Bronchial epithelial cell (primary cell): ENCODE measurements at places on chromosomes 7 and 10.

DNA sequence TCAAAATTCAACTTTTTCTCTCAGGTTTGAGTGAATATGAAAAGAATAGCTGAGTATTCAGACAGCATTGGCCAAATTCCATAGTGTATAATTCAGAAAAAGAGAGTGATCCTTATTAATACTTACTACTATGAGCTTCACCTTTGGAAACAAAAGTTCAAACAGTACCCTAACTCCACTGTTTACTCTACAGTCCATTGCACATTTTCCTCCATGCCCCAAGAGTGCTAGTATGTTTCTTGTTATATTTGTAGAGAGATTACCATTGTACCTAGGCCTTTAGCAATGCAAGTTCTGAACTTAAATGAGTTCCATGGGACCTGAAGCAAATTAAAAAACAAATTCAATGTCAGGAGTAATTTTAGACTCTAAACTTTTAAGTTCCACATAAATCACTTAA is 48.1 kb downstream of the MAGI2 start:
- DNase-seq: no peak

DNA sequence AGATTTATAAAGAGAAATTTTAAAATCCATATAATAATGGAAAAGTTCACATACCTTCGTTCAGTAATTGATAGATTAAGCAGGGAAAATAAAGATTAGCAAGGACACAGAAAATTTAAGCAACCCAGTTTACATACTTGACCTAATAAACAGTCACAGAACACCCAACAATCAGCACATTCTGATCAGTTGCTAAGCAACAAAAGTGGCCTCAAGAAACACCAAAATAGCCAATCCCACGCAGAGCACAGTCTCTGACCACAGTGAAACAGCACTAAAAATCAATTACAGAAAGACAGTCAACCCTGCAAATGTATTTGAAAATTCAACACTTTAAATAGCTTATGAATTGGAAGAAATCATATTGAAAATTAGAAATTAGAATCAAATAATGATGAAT is 39.3 kb upstream of the DRGX start:
- DNase-seq: no peak

GRCh38 chr10:114278140-114278883 is 39.3 kb downstream of the VWA2 start:
- no peak for DNase-seq

DNA sequence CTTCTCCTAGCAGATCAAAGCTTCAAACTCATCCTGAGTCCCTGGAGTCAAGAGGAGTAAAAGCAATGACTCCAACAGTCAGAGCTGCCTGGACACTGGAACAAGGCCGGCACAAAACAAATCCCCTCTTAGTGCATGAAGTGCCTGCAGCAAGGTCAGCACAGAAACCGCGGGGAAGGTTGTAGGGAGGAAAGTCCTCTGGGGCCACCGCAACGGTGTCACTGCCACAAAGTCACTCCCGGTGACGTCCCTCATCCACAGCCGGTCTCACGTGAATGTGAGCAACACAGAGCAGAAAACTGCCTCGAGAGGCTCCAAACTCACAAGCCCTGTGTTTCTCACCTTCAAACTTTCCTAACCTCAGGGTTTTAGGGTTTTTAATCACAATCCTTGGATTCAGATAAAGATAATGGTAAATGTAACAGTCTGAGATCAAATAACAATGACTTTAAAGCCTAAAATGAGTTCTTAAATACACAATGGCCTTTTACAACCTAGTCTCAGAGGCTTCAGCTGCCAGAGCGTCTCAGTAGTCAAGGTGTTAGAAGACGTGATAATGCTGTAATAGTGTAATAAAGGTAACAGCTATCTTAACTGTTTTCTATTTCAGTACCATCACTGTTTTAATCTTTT is 274.3 kb downstream of the ZMYND11 start:
- DNase-seq: no peak

DNA sequence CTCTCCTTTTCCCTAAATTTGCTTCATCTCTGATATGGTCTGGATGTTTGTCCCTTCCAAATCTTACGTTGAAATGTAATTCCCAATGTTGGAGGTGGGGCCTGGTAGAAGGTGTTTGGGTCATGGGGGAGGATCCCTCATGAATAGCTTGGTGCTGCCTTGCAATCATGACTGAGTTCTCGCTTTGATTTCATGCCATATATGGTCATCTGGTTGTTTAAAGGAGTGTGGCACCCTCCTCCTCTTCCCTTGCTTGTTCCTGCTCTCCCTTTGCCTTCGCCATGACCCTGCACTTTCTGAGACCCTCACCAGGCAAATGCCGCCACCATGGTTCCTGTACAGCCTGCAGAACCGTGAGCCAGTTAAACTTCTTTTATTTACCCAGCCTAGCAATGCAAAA is 14.5 kb downstream of the NOBOX start:
- DNase-seq: no peak

- peak; percentile 67 for DNase-seq
These were observed 22.4 kb upstream of the IFIT2 start for GRCh38 chr10:89279421-89279869.

- no peak for DNase-seq
These were observed 23.1 kb upstream of the MACC1 start for GRCh38 chr7:20240080-20240926.

GRCh38 chr7:2036786-2037185 is 196.0 kb downstream of the MAD1L1 start:
- DNase-seq: no peak

DNA sequence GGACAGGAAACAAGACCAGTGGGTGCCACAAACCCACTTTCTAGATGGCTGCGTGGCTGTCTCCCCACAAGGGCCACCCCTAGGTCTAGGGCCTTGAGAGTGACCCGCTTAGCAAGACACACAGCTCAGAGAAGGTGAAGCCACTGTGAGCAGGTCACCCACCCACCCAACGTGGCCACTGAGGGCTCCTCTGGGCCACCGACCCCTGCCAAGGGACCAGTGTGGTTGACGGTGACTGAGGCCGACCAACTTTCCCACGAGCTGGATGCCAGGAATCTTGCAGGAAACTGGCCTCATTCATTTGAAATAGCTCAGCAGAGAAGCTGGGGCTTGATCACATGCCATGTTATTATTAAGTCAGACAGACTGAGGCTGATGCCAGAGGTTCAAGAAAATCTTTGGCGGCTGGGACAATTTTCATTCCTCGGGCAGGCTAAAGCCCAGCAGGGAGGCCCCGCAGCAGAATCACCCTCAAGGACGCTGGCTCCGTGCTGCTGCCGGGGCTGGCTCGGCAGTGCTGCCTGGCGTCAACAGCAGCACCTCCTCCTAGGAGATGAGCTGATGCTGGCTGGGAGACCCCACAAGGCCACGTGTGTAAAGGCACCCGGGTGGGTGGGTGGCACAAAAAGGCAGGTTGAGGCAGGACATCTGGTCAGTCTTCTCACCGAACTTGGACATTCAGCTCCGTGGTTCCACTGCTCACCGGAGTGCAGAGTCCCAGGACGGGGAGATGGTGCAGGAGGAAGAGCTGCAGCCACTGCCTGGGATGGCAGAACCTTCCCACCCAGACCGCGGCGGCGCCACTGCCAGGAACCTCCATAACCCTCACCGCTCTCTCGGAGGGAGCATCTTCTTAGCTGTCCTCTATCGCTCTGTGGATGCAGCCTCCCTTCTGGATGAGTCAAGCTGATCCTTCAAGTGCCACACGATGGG is 57.8 kb downstream of the ZRANB1 start:
- DNase-seq: no peak

DNA sequence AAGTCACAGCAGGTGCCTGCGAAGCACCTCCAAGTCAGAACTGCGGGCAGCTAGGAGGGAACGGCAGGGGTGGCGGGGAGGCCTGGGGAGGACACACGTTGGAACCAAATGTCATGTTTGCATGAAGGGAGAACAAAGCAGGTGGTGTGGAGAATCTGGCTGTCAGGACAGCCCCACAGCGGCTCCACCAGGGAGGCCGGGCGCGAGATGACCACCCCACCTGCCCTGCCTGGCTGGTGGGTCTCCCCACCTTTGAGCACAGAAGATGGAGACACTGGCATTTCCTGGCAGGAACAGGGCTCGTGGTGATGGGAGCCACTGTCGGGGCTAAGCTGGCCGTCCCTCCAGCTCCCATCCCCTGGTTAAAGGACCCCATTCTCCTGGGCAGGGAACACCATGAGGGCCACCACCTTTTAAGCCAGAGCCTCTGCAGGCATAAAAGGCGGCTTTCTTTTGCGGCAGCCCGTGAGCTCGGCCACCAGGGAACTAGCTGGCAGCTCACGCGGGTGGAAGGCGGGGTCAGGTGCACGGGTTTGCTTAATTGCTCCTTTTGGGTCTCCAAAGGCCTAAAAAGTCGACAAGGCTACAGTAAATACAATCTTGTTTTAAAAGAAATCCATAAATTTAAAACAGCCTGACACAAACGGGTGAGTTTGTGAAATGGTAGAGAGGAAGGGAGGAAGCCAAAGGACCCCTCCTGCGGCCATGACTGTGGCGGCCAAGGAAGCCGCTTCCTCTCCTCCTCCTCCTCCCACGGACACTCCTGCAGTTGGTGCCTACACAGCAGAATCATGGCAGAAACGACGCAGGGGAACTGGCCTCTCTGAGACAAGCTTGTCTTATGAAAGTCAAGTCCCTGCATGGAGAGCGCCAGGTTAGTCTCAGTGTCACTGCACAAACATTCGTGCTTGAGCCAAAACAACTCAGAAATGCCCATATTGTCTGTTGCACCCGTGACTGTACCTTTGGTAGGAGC is 213.8 kb downstream of the DNAJB6 start:
- DNase-seq: no peak

- no peak for DNase-seq
These were observed 83.4 kb upstream of the ANLN start for GRCh38 chr7:36306222-36306621.

DNA sequence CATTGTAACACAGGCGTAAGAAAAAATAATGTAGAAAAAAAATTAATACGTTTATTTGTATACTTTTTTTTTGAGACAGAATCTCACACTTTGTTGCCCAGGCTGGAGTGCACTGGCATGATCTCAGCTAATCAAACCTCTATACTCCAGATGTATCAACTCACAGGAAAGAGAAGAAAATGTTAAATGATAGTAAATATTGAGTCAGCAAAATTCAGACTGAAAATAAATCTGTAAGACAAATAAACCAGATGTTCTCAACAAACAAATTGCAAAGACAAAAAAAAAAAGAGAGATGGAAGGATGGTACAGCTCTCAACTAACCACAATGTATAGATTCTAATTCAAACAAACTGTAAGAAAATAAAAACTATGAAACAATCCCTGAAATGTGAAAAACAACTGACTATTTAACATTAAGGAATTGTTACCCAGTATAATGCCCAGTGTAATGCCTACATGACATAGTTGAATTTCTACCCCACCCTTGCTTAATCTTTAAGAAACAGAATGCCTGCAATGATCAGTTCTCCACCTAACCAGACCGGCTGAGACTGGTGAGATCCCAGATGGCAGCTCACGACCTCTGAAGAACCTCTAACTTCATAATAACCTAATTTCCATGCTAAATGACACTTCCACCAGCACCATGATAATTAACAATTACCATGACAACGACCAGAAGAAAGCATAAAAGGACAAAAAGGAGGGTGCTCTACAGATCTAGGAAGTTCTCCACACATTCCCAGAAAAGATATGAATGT is 272.0 kb upstream of the GNAI1 start:
- DNase-seq: no peak

- no peak for DNase-seq
These were observed 5.3 kb downstream of the CALCR start for GRCh38 chr7:93569189-93569588.

- DNase-seq: no peak
These were observed 87.1 kb upstream of the CDC14C start for GRCh38 chr7:48837266-48837665.

DNA sequence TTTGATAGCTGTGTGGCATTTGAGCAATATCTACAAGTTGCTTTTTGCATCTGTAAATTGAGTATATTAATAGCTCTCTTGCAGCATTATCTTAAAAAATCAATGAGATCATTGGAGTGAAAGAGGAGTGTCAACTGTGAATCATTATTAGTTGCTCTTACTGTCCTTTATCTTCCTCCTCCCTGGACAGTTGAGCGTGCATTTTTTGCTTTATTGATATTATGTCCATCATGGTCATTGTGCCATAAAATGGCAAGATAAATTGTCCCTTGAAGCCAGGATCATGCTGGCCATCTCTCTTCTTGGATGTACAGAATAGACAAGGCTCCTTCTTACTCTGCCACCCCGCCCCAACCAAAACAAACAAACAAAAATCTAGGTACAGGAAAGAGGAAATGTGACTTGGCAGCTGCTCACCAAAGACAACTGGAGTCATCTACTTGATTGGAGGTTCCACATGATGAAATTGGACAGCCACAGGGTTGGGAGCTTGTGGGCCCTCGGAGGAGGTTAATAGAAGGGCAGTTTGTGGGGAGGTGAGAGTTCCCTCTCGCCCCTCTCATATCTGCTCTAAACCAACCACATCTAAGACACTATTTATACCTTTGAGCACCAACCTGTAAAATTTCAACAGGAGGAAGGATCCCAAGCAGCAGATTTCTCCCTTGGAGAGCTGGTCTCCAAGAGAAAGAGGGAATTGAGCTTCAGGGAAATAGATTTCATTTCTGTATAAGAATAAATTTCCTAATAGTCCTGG is 252.7 kb downstream of the SKIDA1 start:
- DNase-seq: peak; percentile 55

- DNase-seq: peak; percentile 55
These were observed 647 bp upstream of the NACAD start for GRCh38 chr7:45089341-45089891.

DNA sequence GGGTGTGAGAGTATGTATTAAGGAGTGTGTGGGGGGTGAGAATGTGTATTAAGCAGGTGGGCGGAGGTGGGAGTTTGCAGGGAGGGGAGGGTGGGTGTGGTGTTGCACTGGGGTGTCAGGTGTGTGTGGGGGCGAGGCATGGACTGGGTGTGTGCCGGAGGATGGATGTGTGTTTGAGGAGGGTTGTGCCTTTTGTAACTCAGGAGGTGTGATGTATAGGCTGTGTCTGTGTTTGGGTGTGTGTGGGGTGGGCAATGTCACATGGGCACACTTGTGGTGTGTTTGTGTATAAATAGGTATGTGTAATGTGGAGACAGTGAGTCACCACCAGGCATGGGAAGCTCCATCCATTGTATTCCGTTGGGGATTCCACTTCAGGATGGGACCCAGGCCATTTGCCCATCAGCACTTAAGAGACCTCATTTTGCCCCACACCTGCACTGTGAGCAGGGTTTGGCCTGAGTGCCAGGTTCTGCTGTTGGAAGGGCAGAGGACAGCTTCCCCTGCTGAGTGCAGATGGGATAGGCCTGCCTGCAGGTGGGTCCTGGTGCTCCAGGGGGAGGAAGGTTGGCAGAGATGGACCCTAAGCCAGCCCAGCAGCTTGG is 5.8 kb downstream of the UNC5B start:
- peak; percentile 86 for DNase-seq

DNA sequence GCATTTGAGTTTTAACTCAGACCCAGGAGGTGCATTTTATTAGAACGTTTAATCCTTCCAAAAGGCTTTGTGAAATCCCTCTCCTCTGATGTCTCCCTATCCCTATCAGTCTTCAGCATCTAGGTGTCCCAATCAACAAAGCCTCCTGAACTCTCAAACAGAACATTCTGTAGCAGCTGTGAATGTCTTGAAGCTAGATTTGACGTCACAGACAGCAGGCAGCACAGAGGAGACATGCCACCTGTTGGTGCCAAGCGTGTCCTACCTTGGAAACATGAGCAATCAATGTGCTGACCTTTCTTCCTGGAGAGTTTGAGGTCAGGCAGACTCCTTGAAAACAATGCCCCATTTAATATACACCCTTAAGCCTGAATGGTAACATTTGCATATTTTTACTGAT is 125.5 kb downstream of the RNLS start:
- DNase-seq: no peak

GRCh38 chr7:149266451-149266850 is 4.5 kb downstream of the ZNF783 start:
- no peak for DNase-seq

GRCh38 chr7:121376979-121377378 is 19.1 kb downstream of the FAM3C start:
- DNase-seq: no peak

GRCh38 chr10:88184543-88185297 is 321.3 kb downstream of the PTEN start:
- DNase-seq: no peak
